IPS DF 19.7 (cell line): ENCODE measurements at places on chromosomes 6 and 20.

DNA sequence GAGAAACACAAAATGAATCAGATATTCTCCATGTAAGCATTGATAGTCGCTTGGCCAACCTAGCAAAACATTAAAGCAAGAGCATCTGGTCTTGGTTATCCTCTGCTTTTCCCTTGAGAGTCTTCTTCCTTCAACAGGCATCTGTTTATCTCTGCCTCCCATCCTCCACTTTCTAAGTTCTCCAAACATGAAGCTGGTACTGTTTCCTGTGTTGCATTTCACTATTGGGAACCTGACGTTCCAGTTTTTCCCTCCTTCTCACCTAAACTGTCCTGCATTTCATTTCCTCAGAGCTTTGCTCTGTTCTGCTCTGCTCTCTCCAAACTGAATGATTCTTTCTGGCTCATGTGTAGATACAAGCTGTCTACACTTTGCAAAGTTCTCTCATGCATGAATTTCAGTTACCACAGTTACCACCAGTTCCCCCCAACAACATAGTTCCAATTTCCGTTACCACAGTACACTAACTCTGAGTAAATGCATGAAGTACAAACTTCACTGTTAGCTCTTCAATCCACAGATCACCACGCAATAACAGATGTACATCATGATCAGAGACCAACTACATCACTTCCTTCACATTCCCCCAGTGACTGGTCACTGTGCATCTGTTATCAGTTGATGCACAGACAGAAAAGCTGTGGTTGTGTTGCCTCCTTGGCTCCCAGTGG lies 86.7 kb upstream of the F13A1 start:
- DNase-seq, result no peak

GRCh38 chr20:48329676-48330664 lies 497.8 kb downstream of the PREX1 start:
- DNase-seq, result peak; percentile 17

DNA sequence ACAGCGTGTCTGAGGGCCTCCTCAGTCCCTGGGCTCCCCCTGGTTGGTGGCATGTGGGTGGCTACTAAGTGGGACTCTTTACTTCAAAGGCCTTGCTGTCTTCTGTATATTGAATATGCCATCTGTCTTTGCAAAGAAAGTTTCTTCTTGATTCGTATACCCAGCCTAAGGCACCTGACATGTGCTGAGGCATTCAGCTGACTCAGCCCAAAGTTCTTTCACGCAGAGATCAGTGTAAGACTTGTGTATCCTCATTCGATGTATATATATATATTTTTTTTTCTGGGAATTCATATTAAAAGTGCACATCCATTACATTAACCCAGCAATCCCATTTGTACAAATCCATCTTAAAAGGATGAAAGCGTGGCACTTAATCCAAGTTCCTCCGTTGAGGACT lies 115.1 kb upstream of the PMEPA1 start:
- no peak for DNase-seq

DNA sequence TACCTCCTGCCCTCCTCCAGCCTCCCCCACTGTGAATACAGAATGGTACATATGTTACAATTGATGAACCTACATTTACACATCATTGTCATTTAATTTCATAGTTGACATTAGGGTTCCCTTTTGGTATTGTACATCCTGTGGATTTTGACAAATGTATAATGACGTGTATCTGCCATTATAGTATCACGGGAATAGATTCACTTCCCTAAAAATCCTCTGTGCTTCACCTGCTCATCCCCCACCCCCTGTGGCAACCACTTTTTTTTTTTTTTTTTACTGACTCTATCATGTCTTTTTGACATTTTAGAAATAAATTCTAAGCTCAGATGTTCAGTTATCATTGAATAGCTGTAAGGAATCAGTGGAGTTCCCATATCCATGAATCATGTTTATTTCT lies 30.4 kb downstream of the HECA start:
- no peak for DNase-seq

DNA sequence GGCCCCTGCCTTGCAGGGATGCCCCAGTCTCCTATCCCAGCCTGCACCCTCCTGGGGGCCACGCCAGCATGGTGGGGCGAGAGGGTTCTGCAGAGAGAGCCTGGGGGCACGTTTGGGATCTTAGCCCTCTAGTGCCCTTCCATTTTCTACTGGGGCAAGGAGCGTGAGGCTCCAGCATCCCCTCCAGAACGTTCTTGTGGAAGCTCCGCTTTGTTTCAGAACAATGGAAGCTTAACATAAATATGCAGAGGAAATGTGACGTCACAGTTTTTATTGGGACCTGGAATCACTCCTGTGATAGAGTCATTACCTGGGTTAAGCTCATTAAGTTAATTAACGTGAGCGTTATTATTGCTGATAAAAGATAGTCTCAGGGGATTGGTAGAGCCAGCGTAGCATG lies 19.6 kb downstream of the BHLHE23 start:
- no peak for DNase-seq

DNA sequence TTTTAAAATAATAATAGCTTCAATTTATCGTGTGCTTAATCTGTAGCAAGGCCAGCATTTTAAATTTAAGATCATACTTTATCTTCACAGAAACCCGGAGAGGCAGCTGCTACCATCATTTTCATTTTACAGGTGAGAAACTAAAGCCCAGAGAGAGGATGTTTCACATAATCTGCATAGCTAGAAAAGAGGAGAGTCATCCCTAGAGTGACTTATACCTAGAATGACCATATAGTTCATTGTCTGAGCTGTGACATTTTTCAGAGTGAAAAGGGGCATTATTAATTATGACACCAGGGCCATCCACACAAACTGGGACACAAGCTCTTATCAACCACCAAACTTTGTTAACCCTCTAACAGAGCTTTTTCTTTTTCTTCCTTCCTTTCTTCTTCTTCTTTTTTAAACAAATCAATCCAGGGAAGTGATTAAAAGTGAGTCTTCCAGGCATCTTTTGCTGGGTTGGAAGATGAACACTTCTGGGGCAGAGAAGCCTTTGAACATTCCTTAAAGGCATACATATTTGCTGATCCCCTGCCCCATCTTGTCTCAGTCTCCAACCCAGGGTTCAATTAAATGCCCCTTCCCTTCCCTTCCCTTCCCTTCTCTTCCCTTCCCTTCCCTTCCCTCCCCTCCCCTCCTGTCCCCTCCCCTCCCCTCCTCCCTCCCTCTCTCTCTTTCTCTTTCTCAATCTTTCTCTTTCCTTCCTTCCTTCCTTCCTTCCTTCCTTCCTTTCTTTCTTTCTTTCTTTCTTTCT lies 272.5 kb upstream of the JAG1 start:
- no peak for DNase-seq

DNA sequence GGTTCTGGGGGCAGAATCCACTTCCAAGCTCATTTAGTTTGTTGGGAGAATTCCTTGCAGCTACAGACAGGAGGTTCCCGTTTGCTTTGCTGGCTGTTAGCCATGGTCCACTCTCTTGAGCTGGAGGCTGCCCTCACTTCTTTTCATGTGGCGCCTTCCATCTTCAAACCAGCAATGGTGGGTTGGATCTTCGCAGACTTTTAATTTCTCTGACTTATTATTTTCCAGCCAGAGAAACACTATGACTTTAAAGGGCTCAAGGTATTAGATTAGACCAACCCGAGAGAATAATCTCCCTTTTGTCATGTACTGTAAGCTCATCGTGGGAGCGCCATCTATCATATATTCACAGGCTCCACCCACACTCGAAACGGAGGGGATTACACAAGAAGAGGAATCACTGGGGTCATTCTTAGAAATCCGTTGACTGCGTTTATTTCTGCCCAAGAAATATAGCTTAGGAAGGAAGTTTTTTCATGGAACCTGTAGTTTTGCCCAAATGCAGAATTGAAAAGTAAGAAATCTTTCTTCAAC lies 38.9 kb downstream of the SAMD5 start:
- no peak for DNase-seq
